ENCODE measurements at places on chromosomes 3 and 15.

GRCh38 chr3:13135811-13136321 is 62.6 kb upstream of the IQSEC1 start:
- no peak for DNase-seq

DNA sequence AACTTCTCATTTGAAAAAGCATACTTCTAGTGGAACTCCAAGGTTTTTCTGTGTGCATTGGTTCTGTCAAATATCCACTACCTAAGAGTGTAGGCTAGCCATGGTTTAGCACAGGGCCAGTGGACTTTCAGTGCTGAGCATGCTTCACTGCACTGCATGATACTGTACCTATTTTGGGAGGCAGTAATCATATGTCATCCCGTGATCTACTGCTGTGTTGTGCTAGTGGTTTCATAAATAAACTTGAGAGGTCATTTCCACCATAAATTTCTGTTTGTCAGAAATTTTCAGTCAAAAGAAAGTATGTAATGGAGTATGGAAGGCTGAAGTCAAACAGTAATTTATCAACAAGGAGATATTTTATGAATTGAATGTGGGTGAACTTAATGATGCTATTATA is 203.6 kb downstream of the ROBO1 start:
- no peak for DNase-seq

- no peak for DNase-seq
These were observed 31.6 kb upstream of the ACP3 start for GRCh38 chr3:132285620-132285945.

DNA sequence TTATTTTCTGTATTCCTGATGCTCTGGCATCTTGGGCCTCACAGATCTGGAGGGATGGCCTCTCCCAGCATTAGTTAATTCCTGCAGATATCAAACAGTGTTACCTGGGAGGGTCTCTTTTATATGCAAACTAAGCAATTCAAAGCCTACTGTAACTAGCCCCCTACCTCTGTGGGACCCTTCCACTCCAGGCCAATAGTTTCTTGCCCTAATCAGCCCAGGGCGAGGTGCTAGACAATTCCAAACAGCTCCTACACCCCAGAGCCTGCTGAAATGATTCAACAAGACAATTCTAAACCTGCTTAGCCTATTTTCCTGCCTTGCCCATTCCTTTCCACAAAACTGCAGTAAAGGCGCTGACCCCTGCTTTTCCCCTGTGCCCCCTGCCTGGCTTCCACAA is 106.6 kb upstream of the IGSF10 start:
- no peak for DNase-seq

DNA sequence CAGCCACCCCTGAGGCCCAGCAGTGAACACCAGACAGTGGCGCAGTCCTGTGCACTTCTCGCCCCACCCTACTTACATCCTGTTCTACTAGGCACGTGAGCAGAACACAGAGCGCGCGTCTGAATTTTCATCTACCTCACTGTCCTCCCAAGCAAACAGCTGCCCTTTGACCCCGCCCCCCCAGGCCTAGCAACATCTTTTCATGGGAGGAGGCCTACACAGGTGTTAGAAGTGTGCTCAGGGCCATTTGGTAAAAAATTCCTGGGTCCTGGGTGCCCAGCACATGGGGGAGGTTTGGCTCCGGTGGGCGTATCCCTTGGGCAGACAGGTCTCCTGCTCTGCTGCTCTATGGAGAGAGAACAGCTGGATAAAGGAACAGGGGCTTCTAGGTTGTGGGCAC is 95.0 kb downstream of the MYLK start:
- DNase-seq = no peak

DNA sequence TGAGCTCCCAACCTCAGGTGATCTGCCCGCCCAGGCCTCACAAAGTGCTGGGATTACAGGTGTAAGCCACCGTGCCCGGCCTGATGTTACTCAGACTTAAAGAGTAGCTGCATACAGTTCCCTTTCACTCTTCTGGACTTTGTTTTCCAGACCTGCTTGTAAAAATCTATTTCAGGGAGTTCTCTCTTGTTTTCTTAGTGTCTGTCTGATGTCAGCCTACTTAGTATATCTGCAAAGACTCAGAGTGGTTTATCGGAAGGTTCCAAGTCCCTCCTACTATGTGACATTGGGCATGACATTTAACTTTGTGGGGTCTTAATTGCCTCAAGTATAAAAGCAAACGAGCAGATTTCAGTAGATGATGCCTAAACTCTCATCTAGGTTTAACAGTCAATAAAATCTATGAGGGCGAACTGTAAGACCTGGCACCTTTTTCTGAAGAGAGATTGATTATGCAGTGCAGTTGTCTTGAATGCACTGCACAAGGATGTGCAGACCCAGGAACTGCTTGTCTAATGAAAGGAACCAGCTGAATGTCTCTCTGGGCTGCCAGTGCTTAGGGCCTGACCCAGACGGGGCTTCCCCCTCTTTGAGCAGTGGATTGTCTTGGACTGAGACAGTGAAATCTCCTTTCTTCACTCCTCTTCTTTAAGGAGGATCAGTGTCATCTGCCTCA is 301.4 kb downstream of the PTPRG start:
- no peak for DNase-seq

DNA sequence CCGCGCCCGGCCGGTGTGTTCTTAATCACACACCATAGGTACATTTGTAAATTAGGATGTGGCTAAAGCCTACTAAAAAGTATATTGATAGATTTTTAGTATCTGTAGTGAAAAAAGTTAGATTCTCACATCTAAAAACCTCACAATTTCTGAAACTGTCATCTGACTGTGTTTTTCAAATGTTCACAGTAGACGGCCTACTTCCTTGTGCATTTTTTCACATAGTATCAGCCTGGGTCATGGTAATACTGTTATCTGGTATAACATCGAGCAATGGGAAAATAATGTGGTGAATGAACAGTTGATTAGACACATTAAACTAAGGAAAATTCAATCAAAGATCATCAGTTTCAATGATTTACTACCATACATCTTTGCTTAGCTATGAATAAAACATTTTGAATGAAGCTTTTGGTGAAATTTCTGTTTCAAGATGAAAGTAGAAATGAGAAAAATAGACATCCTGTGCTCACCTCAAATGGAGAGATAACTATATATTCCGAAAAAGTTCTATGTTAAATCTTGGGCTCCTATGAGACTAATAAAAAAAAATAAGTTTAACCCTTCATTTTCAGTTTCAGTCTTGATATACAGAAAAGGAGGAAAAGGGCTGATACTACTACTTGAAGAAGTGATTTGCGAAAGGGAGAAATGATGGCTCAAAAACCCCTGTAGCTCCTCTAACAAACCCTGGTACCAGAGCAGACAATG is 262.7 kb downstream of the ZBTB20 start:
- no peak for DNase-seq

- no peak for DNase-seq
These were observed 744.7 kb downstream of the EPHA3 start for GRCh38 chr3:89851974-89852621.

DNA sequence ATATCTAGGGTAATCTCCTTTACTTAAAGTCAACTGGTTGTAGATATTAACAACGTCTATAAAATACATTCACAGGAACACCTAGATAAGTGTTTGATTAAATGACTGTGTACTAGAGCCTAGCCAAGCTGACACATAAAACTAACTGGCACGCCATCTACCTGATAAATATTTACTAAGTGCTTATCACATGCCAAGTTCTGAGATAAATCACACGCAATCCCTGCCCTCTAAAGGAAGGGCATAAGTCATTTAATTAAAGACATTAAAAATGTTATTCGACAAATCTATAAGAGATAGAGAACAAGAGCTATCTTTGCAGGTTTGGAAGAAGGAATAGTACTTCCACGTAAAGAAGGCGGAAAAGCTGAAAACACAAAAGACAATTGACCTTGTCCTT is 11.1 kb upstream of the MB21D2 start:
- no peak for DNase-seq

DNA sequence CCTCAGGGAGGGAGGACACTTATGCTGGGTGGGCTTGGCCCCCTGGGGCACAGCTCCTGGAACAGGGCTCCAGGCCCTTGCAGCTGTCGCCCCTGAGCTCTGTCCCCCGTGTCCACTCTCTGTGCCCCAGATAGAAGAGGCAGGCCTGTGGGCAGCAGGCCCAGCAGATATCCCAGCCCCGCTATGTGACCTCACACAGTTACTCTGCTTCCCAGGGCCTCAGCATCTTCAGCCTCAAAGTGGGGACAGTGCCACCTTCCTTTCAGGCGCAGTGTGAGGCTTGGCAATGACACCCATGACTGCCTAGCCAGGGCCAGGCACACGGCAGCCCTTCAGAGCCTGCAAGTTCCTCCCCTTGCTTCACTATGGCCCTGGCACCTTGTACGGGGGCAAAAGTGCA is 98.4 kb downstream of the IQSEC1 start:
- DNase-seq = no peak

GRCh38 chr3:22996920-22997571 is 206.1 kb upstream of the UBE2E2 start:
- DNase-seq = no peak

DNA sequence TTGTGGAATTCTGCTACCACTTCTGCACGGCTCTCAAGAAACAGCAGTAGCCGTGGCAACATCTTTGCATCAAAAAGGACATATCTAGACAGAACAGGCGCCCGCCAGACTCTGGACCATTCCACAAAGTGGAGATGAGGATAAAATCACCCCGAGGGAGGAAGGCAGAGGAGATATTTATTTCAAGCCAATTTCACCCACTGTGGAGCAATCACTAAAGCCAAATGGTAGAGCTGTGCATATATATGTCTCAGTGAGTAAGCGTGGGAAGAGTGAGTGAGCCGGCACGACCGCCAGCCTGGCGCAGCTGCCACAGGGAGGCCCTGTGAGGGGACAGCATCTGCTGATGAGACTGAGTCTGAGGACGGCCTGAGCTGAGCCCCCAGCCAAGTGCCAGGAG is 111.3 kb downstream of the MEGF11 start:
- DNase-seq = no peak

DNA sequence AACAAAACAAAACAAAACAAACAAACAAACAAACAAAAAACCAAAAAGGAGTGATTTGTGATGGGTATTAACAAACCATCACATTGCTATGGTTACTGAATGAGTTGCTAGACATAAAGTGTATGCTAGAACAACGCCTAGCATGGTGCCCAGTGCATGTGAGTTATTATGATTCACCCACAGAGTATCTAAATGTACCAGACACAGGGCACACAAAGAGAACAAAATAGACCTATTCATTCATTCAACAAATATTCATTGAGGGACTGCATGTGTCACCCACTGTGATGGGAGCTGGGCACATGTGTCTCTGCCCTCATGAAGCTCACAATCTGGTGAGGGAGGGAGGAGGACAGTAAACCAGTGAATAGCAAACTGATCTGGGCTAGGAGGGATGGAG is 11.6 kb upstream of the ACAN start:
- no peak for DNase-seq

GRCh38 chr15:69505956-69506556 is 53.4 kb downstream of the RPLP1 start:
- DNase-seq = no peak

- no peak for DNase-seq
These were observed 63.9 kb downstream of the CERS3 start for GRCh38 chr15:100464888-100465287.

DNA sequence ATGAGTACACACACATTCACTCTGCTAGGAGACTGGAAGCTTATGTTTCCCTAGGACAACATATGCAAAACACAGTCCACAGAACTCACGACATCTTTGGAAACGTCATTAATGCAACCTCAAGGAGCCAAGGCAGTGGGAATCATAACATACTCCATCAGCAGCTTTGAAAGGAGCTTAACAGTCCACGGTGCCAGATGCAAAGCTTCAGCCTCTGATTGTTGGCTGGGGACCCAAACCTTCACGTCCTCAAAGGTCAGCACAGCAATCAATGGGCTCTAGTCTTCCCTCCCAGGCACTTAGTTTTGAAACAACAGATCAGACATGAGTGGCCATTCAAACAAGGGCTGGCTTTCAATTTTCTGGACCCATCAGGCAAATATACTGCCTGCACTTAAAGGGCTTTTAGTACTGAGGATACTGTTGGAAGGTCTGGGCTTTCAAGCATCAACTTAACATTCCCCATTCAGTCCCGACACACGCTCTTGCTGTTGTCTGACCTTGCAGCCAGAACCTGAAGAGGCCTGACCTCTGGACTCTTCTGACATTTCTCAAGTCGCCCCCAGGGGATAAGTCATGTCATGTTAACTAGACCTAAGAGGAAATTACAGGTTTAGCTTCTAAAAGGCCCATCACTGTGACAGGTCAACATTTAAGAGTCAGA is 223.0 kb downstream of the PDZRN3 start:
- no peak for DNase-seq

DNA sequence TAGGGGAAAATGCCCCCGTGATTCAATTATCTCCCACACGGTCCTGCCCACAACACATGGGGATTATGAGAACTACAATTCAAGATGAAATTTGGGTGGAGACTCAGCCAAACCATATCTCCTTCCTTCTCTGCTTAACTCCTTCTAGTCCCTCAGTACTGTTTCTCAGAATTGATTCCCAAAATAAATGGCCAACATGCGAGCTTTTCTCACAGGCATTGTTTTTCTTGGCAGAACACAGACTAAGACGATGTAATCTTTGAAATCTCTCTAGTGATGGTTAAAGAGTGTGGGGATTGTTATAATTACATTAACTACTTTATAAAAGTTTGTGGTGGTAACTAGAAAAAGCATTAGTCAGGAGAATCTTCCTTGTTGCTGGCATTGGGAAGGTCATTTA is 366.5 kb downstream of the LPP start:
- DNase-seq = no peak

- peak; percentile 33 for DNase-seq
These were observed 1.9 kb downstream of the ADAMTS9 start for GRCh38 chr3:64685800-64686445.

GRCh38 chr3:154818676-154819255 is 261.4 kb upstream of the MME start:
- no peak for DNase-seq

DNA sequence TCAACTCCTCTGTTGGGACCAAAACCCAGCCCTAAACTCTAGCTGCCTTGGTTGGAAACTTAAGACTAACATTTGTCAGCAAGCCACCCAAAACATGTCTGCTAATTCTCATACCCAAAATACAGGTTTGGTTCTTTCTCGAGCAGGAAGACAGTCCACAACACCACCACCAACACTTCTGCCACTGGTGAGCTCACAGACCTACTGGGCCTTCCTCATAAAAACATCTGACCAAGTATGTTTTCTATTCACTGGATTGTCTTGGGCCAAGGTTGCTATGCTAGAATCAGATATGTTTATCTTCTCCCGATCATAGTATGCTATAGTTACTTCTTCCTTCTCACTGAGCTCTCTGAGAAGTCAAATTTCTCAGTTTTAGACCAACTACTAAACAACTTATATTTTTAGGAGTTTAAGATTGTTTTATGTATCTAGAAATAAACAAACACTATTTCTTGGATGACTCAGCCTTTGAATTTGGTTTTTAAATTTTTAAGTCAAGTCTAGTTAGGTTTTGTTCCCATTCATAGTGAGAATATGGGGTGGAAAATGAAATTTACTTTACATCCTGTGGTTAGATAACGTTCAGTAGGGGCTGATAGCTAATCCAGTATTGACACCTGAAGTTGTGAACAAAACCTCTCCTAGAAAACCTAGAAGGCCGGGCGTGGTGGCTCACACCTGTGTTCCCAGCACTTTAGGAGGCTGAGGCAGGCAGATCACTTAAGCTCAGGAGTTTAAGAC is 360.5 kb downstream of the RSL24D1 start:
- no peak for DNase-seq

All from SW 1271 (cell line).